ENCODE measurements at places on chromosomes 3 and 15. TPM values are rescaled to one million over a fixed set of nuclear protein-coding genes. Genes with fewer than 3 reads are reported as not detected.

DNA sequence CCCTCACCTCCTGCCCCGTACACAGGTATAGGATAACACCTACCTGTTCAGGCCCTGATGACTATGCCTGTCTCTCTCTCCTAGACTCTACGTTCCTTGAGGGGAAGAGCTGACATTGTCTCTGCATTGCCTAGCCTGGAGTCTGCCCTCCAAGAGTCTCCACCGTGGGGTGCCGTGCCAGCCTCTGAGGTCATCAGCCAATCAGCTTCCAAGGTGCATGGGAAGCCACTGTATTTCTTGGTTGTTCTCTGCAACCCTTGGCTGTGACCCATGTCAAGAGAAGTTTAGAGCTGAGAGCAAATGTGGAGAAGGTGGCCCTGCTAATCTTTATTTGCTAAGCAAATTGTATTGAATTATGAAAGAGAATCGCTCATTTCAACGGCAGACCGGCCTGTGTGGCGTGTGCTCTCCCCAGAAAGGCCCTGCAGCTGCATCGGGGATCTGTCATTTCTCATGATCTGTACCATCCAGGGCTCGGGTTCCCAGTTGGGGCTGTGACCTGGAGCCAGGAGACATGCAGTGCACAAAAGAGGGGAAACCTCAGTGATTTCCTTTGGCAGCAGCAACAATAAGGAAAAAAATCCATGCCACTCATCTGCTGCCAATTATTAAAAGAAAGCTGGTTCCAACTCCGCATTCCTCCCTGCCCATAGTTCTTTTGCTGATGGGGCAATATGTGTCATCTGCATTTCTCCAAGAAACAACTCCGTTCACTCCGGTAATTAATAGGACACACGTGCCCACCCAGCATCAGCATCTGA lies 182.2 kb downstream of the MEGF11 start:
- no peak overlapping the region for H3K4me3 ChIP-seq
- no peak for DNase-seq
- no peak overlapping the region for H3K27ac ChIP-seq
- no peaks in the 10 kb centered on the region for H3K27me3 ChIP-seq

- no peak for DNase-seq
- no peaks in the 10 kb centered on the region for H3K4me1 ChIP-seq
- no peak overlapping the region for H3K4me3 ChIP-seq
- H3K27ac ChIP-seq, result no peak overlapping the region
Observed at GRCh38 chr3:15623535-15624440, 22.2 kb downstream of the BTD start.

GRCh38 chr3:15403495-15403894 lies 23.8 kb downstream of the METTL6 start:
- no peak overlapping the region for H3K27ac ChIP-seq
- no peaks in the 10 kb centered on the region for H3K36me3 ChIP-seq
- H3K27me3 ChIP-seq, result no peaks in the 10 kb centered on the region

DNA sequence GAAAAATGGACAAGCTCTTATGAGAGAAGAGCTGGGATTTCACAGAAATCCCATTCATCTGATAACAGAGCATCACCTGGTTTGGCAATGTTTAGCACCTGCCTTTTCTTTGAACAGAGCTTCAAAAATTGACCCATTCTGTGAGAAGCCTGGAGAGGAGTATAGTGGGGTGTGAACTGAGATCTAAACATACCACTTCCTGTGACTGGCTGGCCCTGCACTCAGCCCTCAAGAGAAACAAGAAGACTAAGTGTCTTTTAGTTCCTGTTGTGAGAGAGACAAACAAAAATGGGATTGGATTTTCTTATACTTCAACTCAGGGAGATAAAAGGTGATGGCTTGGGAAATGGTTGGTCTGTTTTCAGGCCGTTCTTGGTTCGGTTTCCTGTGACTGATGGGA lies 1060.2 kb downstream of the ROBO1 start:
- no peaks in the 10 kb centered on the region for H3K4me1 ChIP-seq
- H3K36me3 ChIP-seq, result no peaks in the 10 kb centered on the region
- DNase-seq, result no peak
- no peaks in the 10 kb centered on the region for H3K27me3 ChIP-seq
- H3K27ac ChIP-seq, result no peak overlapping the region

- no peaks in the 10 kb centered on the region for H3K36me3 ChIP-seq
- no peak overlapping the region for H3K4me3 ChIP-seq
- no peaks in the 10 kb centered on the region for H3K27me3 ChIP-seq
- DNase-seq, result no peak
- no peak overlapping the region for H3K27ac ChIP-seq
Observed at GRCh38 chr3:153970047-153970446, 151.1 kb upstream of the ARHGEF26 start.

- peaks cover 11% of the 10 kb centered on the region for H3K4me1 ChIP-seq
- DNase-seq, result no peak
- no peak overlapping the region for H3K4me3 ChIP-seq
Observed at GRCh38 chr3:194330579-194330978, 20.5 kb downstream of the CPN2 start.

DNA sequence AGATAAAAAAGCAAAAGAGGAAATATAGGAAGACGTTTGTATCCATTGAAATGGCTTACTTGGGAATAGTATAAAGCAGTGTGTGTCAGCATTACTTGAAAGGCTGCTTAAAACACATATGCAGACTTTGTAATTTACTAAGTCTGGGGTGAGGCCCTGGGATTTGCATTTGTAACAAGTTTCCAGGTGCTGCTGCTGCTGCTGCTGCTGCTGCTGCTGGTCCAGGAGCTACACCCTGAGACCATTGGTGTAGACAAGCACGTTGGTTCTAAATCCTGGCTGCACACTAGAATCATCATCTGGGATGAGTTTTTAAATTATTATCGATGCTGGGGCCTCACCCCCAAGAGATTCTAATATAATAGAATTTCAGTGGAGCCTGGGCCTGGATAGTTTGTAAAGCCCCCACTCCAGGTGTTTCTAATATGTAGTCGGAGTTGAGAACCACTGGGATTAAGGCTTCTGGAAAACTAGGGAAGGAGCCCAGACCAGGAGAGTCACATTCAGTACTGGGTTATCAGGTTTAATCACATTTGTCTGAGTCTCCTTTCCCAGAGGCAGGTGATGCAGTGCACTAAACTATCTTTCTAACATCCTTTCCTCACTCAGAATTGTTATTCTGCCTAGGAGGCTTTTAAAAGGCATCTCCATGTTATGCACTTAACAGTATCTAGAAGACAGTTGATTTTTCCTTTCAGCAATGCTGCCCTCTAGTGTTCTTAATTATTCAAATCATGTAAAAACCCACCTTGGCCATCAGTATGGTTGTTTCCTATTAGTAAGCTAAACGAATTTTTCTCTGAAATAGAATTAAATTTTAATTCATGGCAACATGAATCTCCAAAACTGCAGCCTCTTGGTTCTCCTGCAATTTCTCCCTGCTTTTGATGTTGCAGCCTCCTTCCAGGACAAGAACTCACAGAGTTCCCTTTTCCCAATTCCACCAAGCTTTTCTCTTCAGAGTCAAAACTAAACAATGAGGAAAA lies 45.4 kb downstream of the SSR3 start:
- H3K4me1 ChIP-seq, result no peaks in the 10 kb centered on the region
- no peaks in the 10 kb centered on the region for H3K36me3 ChIP-seq
- DNase-seq, result no peak
- H3K27ac ChIP-seq, result no peak overlapping the region

DNA sequence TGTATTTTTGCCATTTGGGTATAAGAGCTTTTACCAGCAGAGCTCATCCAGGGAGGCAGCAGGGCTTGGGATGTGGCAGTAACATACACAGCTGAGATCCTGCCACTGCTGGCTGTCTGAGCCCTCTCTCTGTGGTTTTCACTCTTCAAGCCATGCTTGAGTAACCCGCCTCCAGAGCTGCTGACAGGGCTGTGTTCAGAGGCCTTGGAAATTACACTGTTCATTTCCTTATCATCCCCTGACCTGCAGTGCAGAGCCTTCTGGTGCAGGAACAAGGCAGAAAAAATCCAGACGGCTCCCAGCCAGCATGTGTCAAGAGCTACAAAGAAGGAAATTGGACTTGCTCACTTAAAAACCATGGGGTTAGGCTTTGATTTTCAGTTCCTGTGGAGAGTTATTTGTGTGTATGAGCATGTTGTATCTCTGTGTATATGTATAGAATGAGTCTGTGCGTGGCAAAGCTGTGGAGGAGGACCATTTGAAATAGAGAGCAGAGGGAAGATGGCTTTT lies 47.0 kb downstream of the ZNF609 start:
- H3K4me1 ChIP-seq, result no peaks in the 10 kb centered on the region
- no peak for DNase-seq
- H3K27me3 ChIP-seq, result no peaks in the 10 kb centered on the region

DNA sequence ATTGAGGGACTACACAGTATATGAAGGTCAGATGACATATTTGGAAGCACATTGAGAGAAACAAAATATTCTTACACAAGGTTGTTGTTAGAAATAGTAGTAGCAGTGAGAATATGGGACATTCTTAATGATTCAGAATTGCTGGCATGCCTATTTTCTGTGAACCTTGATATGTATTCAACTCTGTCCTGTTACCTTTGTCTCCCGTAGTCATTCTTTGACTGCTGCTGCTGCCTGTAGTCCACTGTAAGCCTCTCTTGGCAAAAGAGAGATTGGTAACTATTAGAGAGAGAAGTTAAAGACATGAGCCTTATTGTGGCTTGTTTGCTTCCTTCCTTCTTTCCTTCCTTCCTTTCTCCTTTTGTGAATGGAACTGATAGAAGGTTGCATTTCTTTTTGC lies 64.5 kb downstream of the TCF12 start:
- H3K4me1 ChIP-seq, result peaks cover 7% of the 10 kb centered on the region
- no peak for DNase-seq
- H3K36me3 ChIP-seq, result no peaks in the 10 kb centered on the region

DNA sequence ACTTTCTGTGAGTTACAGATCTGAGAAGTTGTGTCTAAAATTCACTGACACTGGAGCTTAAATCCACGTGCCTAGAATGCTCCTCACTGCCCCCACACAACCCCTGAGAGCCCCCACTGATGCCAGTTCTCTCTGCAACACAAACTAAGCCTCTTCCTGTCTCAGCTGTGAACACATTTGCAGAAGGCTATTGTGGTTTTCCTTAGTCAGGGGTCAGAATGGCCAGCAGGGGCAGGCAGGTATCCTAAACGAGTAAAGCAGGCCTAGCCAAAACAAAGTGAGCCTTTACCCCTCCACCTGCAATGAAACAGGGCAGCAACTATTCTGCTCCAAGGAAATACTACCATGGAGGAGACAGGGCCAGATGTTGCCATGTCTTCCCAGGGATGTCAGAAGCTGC lies 78.6 kb downstream of the FHIT start:
- peak; percentile 3 for DNase-seq
- H3K4me3 ChIP-seq, result no peak overlapping the region
- H3K27ac ChIP-seq, result no peak overlapping the region
- H3K27me3 ChIP-seq, result no peaks in the 10 kb centered on the region
- no peaks in the 10 kb centered on the region for H3K4me1 ChIP-seq

DNA sequence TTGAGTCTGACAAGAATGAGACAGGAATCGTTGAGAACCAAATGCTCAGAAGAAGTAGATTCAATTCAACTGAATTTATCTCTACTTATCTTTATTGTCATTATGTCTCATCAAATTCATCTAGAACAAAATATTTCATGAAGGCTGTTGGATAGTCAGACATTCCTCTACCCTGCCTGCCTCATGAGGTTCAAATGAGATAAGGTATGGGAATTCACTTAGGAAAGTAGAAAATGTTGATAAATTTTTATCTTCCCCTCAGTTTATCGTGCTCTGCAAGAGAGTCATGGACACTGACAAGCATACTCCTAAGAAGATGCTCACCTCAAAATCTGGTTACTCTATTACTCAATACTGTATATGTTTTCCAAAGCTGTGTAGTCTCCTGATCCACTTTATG lies 149.7 kb upstream of the CDIN1 start:
- no peak for DNase-seq
- H3K36me3 ChIP-seq, result no peaks in the 10 kb centered on the region
- H3K27ac ChIP-seq, result no peak overlapping the region

- no peak for DNase-seq
- no peak overlapping the region for H3K4me3 ChIP-seq
- no peak overlapping the region for H3K27ac ChIP-seq
- no peaks in the 10 kb centered on the region for H3K4me1 ChIP-seq
- H3K36me3 ChIP-seq, result no peaks in the 10 kb centered on the region
- H3K27me3 ChIP-seq, result no peaks in the 10 kb centered on the region
Observed at GRCh38 chr15:29239395-29239794, 30.2 kb downstream of the NSMCE3 start.

DNA sequence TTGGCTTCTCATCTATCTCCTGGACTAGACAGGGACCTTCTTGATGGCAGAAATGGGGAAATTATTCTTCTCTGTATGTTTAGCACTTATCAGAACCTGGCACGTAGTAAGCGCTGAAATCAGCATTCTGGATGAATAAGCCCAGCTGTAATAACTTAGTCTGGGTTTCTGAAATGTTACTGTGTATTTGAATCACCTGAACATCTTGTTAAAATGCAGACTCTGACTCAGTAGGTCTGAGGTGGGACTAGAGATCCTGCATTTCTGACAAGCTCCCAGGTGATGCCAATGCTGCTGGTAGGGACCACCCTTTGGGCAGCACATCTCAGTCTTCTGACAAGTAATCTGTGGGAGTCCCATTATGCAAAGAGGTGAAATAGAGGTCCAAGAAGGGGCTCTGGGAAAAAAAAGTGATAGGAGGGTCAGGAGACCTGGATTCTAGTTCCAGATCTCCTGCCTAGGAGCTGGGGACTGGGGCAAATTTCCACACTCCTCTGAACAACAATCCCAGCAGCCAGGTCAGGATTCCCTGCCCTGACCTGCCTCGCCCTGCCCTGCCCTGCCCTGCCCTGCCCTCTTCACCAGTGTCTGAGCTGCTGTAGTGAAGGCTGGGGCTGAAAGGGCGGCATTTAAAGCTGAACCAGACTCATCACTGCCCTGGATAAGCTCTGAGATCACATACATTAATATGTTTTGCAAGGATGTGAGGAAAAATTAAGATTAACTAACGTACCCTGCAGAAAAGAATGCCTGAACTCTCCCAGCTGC lies 17.2 kb upstream of the SLC6A11 start:
- no peaks in the 10 kb centered on the region for H3K36me3 ChIP-seq
- H3K4me1 ChIP-seq, result no peaks in the 10 kb centered on the region
- H3K27ac ChIP-seq, result no peak overlapping the region
- no peak for DNase-seq

DNA sequence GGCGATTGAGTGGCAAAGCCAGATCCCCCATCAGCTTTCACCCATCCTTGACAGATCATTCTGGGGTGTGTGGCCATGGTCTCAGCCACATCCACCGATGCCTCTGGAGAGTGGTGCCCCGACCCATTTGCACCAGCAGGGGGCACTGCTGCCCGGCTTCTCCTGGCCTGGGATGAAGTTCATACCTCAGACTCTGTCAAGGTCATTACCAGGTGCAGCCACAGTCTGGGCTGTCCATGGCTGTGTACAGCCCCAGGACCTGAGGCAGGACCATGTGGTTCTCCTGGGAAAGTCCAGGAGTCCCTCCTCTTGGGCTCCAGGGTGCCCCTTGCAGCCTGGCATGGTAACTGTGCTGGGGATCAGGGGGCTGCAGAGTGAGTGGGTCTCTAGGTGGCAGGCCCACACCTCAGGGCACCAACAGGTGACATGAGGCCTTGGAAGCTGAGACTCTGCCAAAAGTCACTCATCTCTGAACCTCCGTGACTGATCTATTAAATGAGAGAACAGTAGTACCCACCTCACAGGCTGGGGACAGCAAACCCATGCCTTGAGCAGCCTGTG lies 67.2 kb downstream of the CACNA2D2 start:
- DNase-seq, result peak; percentile 69
- H3K27me3 ChIP-seq, result no peaks in the 10 kb centered on the region
- no peak overlapping the region for H3K27ac ChIP-seq

TERC gene
- 62.1 TPM for total RNA-seq

IGSF10 gene
- total RNA-seq, result not detected

Data from SJCRH30 (cell line).